ENCODE measurements at places on chromosomes 5 and 9.

- H3K4me1 ChIP-seq: no peaks in the 10 kb centered on the region
- H3K27me3 ChIP-seq: no peaks in the 10 kb centered on the region
- H3K4me3 ChIP-seq: no peak overlapping the region
- H3K27ac ChIP-seq: no peak overlapping the region
These were observed 141.2 kb downstream of the LURAP1L start for GRCh38 chr9:12916042-12916441.

- H3K4me1 ChIP-seq: no peaks in the 10 kb centered on the region
- no peaks in the 10 kb centered on the region for H3K36me3 ChIP-seq
- no peak for DNase-seq
- no peaks in the 10 kb centered on the region for H3K27me3 ChIP-seq
- no peak overlapping the region for H3K27ac ChIP-seq
These were observed 15.8 kb downstream of the NLN start for GRCh38 chr5:65737842-65738241.

- no peak for DNase-seq
- no peaks in the 10 kb centered on the region for H3K36me3 ChIP-seq
- no peak overlapping the region for H3K4me3 ChIP-seq
- H3K27me3 ChIP-seq: no peaks in the 10 kb centered on the region
- H3K4me1 ChIP-seq: no peaks in the 10 kb centered on the region
- H3K27ac ChIP-seq: no peak overlapping the region
These were observed 138.1 kb upstream of the PIK3R1 start for GRCh38 chr5:68077349-68077894.

DNA sequence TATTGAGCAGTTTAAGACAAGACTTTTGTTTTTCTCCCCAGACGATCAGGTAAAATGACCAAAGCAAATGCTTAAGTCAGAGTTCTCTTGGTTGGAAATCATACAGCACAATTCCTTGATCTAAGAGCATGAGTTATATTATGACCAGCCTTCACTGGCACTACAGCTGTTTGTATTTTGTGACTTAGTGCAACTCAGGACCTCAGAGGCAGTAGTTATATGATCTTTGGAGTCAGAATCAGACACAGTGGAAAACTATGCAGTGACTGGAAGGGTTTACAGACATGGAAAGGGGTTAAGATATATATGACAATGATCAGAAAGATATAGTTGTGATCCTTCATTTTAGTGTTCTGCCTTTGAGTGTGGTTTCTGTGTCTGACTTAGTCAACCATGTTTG is 24.3 kb downstream of the RAD23B start:
- H3K4me1 ChIP-seq: peaks cover 40% of the 10 kb centered on the region
- no peak overlapping the region for H3K4me3 ChIP-seq
- no peaks in the 10 kb centered on the region for H3K27me3 ChIP-seq

DNA sequence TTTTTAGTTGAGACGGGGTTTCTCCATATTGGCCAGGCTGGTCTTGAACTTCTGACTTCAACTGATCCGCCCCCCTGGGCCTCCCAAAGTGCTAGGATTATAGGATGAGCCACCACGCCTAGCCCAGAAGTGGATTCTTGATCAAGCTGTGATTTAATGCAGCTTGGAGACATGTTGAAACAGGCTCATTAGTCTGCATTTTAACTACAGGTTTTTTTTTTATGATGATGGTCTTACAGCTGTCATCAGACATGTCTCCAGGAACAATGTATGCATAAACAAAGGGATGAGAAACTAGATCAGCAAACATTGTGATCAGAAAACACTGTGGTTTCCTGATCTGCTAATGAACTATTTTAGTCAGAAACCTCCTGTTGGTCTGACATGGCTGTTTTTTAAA is 30.0 kb upstream of the PLPP1 start:
- no peak overlapping the region for H3K27ac ChIP-seq
- H3K4me1 ChIP-seq: no peaks in the 10 kb centered on the region
- no peaks in the 10 kb centered on the region for H3K36me3 ChIP-seq

GRCh38 chr9:109852556-109852955 is 72.6 kb downstream of the PALM2AKAP2 start:
- H3K27ac ChIP-seq: no peak overlapping the region
- H3K36me3 ChIP-seq: no peaks in the 10 kb centered on the region
- peaks cover 17% of the 10 kb centered on the region for H3K27me3 ChIP-seq
- H3K4me3 ChIP-seq: no peak overlapping the region
- no peak for DNase-seq

DNA sequence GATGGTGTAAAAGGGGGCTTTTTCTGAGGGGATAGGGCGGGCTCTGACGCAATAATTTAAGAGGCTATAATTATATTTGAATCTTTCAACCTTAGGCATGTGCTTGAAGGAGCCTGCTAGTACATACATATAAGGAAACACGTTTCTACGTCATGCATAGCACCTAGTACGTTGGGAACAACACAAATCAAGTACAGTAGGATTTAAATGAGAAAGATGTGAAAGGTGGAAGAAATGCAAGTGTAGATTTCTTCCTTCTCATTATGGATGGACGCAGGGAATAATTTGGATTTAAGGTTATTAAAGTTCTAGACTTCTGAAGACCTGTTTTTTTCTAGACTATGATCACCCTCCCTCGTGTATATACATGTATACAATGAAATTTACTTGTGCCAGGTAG is 927 bp upstream of the CDO1 start:
- H3K27ac ChIP-seq: no peak overlapping the region
- H3K4me3 ChIP-seq: no peak overlapping the region
- H3K4me1 ChIP-seq: peaks cover 6% of the 10 kb centered on the region
- H3K27me3 ChIP-seq: peaks cover 86% of the 10 kb centered on the region

- no peaks in the 10 kb centered on the region for H3K27me3 ChIP-seq
- H3K4me3 ChIP-seq: peak overlapping the region; percentile 61
- peak overlapping the region; percentile 71 for H3K27ac ChIP-seq
- no peaks in the 10 kb centered on the region for H3K36me3 ChIP-seq
- DNase-seq: no peak
- H3K4me1 ChIP-seq: peaks cover 42% of the 10 kb centered on the region
These were observed 44.2 kb upstream of the ITGA1 start for GRCh38 chr5:52743529-52743928.

- H3K4me1 ChIP-seq: peaks cover 38% of the 10 kb centered on the region
- peak overlapping the region; percentile 100 for H3K4me3 ChIP-seq
- peak overlapping the region; percentile 99 for H3K27ac ChIP-seq
- H3K36me3 ChIP-seq: peaks cover 26% of the 10 kb centered on the region
- no peaks in the 10 kb centered on the region for H3K27me3 ChIP-seq
These were observed 27.9 kb upstream of the MGAT1 start for GRCh38 chr5:180830253-180831138.

GRCh38 chr9:92480986-92481633 is 1.2 kb downstream of the ASPN start:
- peak overlapping the region; percentile 45 for H3K27ac ChIP-seq
- no peaks in the 10 kb centered on the region for H3K36me3 ChIP-seq
- no peaks in the 10 kb centered on the region for H3K27me3 ChIP-seq
- DNase-seq: no peak
- no peaks in the 10 kb centered on the region for H3K4me1 ChIP-seq
- H3K4me3 ChIP-seq: no peak overlapping the region

DNA sequence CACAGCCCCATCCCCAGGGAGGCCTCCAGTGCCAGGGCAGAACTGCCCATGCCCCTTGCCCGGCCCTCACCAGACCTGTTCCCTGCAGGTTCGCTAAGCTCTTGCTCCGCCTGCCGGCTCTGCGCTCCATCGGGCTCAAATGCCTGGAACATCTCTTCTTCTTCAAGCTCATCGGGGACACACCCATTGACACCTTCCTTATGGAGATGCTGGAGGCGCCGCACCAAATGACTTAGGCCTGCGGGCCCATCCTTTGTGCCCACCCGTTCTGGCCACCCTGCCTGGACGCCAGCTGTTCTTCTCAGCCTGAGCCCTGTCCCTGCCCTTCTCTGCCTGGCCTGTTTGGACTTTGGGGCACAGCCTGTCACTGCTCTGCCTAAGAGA is 110.1 kb downstream of the RXRA start:
- H3K36me3 ChIP-seq: peaks cover 4% of the 10 kb centered on the region
- H3K4me3 ChIP-seq: no peak overlapping the region
- peak overlapping the region; percentile 62 for H3K27ac ChIP-seq
- no peak for DNase-seq
- peaks cover 6% of the 10 kb centered on the region for H3K27me3 ChIP-seq
- no peaks in the 10 kb centered on the region for H3K4me1 ChIP-seq

All from effector memory CD8-positive, alpha-beta T cell (primary cell).